Stimulated activated CD8-positive, alpha-beta memory T cell treated with anti-CD3 and anti-CD28 coated beads, Interleukin-4, amount 100 ng/mL, for 4 hours (primary cell): ENCODE measurements at places on chromosomes 5 and 9.
A peak's percentile ranks its signal among the peaks of the same experiment; 100 is the strongest.

DNA sequence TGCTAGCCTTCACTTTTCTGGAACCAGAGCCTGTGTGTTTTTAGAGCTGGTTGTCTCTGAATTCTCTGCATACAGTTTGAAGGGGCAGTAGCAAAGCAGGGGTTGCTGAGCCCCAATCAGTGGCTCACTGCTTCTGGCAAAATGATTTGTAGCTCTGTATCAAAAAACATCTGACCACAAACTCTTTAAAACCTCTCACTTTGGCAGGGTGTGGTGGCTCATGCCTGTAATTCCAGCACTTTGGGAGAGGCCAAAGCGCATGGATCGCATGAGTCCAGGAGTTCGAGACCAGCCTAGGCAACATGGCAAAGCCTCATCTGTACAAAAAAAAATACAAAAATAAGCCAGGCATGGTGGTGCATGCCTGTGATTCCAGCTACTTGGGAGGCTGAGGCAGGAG is 28.3 kb upstream of the APC start:
- DNase-seq, result no peak

DNA sequence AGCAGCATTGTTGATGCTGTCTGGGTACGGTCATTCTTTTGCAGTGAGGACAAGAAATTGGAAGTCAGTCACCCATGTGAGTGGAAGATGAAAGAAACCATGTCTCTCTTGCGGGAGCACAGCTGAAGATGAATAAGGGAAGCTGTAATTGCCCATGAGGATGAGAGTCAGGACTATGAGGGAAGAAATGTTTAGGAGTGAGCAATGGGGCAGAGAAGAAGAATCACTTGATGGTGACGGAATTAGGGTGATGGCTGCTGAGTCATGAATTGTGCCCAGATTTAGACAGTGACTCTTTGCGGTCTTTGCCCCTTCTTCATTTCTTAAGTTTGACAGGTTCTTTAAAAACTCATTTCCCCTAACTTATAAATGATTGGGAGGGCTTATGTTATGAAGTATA is 183.3 kb downstream of the MAST4 start:
- DNase-seq, result no peak

GRCh38 chr9:36174731-36175130 is 5.5 kb downstream of the CCIN start:
- no peak for DNase-seq

DNA sequence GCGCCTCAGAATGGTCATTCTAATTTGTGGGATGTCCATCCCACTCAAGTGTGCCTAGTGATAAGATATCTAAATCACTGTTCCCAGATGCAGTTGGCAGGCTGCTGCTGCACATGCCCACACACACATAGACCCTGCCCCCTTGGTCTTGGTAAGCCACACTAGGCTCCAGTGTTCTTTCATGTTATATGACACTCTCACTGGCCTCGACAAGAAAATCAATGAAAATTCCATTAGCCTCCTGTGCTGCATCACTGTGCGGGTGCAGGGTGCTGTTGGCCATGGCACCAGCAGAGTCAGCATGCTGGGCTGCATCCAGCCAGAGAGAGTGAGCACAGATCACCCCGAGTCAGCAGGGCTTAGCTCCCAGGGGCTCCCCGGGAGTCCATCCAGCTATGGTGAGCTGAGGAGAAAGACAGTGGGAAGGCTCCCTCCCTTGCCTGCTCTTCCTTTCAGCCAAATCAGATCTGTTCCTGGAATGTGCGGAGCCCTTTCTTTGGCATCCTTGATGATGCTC is 59.9 kb downstream of the ABLIM3 start:
- DNase-seq, result no peak

- no peak for DNase-seq
These were observed 548.2 kb upstream of the CLINT1 start for GRCh38 chr5:158406884-158407823.

GRCh38 chr5:122421374-122422079 is 109.5 kb downstream of the SNCAIP start:
- DNase-seq, result no peak

DNA sequence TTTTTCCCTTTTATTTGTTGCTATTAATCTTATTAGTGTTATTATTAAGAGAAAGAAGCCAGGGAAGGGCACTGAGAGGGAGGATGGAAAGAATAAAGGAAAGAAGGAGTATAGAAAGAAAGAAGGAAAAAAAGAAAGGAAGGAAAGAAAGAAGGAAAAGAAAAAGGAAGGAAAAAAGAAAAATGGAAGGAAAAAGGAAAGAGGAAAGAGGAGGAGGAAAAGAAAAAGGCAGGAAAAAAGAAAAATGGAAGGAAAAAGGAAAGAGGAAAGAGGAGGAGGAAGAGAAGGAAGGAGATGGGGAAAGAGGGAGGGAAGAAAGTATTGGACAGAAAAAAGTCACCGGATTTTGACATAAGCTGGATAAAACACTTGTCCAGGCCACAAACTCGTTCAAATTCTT is 47.8 kb downstream of the ANXA1 start:
- DNase-seq, result no peak

DNA sequence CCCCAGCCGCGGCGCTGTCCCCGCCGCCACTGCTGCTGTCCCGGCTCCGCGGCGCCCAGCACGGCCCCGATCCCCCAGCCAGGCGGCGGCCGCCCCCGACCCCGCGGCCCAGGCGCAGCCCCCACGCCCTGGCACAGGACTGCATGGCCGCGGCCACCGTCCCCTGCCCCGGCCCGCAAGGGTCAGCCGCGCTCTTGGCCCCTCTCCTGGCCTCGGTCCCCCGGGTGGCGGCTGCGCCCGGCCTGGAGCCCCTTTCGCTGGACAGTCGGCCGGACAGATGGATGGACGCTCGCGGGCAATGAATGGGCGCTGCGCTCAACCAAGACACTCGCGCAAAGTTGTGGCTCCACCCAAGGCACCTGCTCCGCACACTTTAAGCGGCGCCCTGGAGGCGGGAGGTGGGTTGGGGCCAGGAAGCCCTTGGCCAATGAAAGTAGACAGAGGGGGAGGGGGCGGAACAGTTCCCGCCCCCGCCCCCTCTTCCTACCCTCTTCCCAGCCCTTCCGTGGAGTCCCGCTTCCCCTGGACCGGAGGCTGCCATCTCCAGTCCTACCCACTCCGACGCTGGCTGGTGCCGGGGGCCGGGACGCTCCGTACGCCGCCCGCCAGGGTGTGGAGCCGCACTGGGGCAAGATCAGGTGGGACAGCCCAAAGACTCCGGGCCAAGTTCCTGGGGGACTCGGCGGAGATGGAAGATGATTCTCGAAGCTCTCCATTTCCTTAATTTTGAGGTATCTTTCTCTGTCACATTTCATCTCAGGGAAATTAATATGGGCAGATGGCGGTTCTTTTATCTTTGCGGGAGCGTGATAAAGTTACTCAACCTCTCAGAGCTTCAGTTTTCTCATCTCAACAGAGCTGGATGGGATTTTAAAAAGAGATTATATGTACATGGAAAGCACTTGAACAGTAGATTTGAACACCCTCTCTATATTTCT is at the start of gene GLDC:
Gene GLDC, minus strand, starts transcription at position 375 of the 938 bp plus-strand sequence. Its CDS starts 230 bp downstream, at position 145.
- peak; percentile 4 for DNase-seq

- DNase-seq, result no peak
These were observed 97.9 kb downstream of the SV2C start for GRCh38 chr5:76180814-76181805.

- no peak for DNase-seq
These were observed 115.9 kb downstream of the ADAMTS2 start for GRCh38 chr5:179229331-179229831.

GRCh38 chr5:41094871-41095270 is 23.7 kb upstream of the MROH2B start:
- DNase-seq, result no peak

DNA sequence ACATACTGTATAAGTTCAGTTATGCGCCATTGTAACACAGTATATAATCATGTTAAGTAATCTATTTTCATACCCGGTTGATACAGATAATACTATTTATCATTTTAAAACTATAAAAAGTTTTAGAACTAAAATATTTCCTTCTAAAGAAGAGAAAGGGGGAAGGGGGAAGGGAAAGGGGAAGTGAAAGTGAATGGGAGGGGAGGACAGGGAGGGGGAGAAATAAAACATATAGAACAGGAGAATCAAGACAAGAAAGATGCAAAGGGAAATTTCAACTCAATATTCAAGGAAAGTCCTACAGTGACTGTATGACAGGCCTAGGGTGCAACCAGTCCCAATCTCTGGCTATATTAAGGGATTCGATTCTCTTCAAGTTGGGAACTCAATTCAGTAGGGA is 1278.8 kb downstream of the MAT2B start:
- no peak for DNase-seq

GRCh38 chr5:153094333-153094732 is 396.1 kb upstream of the GRIA1 start:
- no peak for DNase-seq

- no peak for DNase-seq
These were observed 8.0 kb downstream of the RGS3 start for GRCh38 chr9:113471566-113471965.

DNA sequence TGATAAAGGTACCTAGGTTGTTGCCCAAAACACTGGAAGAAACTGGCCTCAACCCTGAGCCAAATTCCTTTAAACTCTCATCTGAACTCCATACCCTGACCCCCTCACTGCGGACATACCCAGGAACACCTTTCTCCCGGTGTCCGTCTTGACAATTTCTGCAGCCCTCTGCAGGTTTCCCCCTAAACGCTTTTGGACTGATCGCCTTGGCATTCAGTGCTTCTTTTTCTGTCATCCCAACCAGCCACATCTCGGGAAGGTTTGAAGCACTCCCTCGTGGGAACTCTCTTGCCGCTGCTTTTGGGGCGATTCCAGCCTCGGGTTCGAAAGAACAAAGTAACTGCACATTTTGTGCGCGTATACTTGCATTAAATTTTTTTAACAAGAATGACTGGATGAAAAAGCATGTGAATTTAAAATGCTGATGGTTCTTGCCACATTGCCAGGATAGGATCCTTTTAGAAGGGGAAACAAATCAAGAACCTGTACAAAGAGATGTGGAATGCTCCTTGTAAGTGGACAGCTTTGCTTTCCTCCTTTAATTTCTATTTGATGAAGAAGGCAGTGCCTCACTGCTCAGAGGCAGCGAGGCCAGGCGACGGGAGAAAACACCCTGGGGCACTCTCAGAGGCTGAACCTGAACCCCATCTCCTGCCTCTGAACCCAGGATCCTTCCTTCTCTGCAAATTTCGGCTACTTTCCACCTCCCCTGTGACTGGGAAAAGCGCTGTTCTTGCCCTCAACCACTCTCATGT is 615 bp downstream of the PSMD5 start:
- DNase-seq, result no peak

DNA sequence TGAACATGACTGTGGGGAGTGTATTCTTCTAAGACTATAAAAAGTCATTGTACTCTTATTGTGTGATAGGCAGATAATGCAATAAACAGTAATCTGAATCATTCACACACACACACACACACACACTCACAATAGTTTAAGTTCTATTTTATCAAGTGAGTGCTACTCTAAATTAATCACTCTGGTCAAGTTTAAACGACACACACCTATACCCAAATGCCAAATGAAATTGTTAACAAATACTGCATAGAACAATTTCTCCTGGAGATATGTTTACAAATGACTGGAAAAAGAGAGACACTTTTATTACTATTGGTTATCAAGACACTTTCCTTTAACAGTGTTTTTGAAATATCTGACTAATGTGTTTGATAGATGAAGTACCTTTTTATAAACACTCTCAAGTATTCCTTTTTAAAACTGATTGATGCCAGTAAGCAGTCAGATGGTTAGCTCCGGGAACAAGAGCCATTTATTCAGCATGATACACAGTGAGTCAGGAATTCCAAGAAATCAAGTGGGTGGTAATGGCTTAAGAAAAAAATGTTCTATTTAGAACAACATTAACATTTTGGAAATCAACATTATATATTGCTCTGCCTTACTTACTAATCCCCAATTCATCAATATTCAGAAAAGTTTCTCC is 521.6 kb upstream of the ST8SIA4 start:
- DNase-seq, result no peak

DNA sequence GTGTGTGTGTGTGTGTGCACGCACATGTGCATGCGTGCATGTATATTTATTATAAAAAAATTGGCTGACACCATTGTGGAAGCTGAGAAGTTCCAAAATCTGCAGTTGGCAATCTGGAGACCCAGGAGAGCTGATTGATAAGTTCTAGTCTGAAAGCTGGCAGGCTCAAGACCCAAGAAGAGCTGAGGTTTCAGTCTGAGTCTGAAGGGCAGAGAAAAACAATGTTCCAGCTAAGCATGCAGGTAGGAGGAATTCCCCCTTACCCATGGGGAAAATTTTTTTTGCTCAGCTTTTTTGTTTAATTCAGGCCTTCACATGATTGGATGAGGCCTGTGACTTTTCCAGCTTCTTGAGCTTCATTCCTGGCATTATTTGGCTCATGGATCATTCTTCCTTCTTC is 31.2 kb upstream of the ACTBL2 start:
- no peak for DNase-seq

DNA sequence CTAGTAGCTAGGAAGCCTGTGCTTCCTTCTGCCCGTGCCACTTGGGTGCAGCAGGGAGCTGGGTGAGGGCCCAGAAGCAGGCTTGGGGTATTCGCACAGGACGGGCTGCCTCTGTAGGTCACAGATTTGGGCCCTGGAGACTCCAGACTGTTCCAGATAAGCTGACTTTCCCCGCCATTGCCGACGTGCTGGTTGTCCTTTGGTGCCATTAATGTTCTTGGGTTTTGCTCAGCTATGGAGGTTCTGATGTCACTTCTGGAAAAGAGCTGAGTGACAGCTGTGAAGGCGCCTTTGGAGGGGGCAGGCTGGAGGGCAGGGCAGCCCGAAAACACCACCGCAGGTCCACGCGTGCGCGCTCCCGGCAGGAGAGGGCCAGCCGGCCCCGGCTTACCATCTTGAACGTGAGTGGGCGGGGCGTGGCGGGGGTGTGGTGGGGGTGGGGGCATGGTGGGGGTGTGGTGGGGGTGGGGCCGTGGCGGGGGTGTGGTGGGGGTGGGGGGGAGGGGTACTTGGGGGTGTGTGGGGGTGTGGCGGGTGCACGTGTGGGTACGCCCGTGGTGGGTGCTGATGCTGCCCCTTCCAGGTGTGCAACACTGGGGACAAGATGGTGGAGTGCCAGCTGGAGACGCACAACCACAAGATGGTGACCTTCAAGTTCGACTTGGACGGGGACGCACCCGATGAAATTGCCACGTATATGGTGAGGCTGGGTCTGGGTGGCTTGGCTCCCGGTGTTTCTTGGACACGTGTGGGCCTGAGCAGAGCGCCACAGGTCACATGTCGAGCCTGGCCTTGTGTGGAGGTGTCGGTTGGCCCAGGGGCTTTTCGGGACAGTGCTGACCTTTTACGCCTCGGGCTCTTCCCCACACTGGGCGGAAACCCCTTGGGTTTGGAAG is 79.6 kb downstream of the WNK2 start:
- no peak for DNase-seq
